NCI-H187 treated with DMSO at 0.1 percent for 48 hours (cell line): ENCODE measurements at places on chromosomes 2 and 18.

DNA sequence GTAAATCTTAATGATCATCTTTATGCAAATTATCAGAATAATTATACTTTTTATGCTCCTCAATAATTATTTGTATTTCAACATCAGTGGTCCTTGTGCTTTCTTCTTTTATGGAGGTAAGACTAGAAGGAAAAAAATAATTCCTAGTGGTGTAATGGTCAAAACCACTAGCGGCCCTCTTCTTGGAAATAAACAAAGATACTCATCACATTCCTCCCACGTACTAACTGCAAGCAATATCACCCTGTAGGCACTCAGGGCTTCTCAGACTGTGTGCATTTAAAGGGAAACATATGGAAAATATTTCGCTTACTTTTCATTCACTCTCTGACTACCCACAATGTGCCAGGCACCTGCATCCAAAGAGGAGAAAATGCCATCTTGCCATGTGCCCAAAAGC is 263.7 kb downstream of the DOK6 start:
- no peak for DNase-seq

- DNase-seq, result no peak
Measured at GRCh38 chr2:30157616-30158015, 10.8 kb downstream of the YPEL5 start.

DNA sequence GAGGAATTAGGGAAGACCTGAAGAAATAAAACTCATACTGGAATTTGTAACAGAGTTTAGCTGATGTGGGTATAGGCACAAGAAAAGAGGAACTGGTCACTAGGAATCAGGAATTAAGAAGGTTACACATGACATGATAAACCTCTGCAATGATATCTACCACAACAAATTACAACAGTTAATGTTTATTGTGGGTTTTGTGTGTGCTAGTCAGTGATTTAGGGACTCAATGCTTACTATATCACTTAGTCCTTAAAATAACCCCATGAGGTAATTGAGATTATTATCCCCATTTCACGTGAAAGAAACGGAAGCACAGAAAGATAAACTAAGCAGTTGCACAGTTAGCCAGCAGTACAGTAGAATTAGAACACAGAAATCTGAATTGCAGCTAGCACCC is 415.8 kb upstream of the ZEB2 start:
- DNase-seq, result no peak

- peak; percentile 18 for DNase-seq
Measured at GRCh38 chr2:44169155-44169898, 652 bp downstream of the PPM1B start.

DNA sequence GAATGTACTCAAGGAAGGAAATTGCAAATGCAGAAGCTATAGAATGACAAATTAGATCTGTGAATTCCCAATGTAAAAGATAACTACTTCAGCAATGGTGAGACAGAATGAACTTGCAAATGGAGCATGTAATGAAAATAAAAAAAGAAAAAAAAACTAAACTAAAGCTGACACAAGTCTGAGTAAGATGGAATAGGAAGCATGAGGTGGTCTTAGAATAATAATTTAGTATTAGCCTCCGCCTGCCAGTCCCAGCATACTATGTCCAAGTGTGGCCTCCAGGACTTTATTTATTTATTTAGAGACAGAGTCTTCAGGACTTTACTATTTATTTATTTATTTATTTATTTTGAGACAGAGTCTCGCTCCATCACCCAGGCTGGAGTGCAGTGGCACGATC is 37.4 kb upstream of the SLC39A10 start:
- no peak for DNase-seq
